ENCODE measurements at places on chromosomes 13 and 19.

DNA sequence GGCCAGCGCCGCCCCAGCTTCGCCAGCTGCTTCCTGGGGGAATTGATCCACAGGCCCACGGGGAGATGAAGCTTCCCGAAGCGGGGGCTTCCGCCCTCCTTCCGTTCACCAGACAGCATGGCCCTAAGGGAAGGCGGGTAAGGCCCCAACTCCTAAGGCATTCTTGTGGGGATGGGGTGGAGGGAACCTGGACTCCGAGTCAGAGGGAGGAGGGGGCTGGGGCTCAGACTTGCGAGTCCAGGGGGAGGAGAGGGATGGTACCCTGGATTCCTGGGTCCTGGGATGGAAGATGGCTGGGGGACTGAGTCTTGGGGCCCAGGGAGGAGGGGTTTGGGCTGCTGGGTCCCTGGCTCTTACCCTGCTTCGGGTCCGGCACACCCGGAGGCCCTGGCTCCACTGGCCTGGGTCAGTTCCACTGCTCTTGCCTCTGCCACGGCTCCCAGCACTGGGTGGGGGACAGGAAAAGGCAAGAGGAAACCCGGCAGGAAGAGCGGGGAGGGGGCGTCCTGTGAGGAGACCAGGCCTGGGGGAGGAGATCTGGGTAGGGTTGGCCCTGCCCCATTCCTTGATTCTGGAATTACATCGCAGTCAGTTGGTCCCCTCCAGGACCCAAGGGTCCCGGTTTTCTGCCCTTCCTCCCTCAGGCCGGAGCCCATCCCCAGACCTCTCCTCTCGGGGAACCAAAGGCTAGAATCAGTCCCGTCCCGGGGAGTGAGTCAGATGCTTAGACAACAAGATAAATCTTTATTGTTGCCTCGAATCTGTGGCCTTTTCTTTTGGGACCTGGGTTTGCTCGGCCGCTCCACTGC lies at the start of gene RASIP1:
RASIP1 (minus strand) TSS at position 447 of the 809 bp plus-strand sequence; CDS start at position 119, 328 bp downstream.
- no peak for DNase-seq

- no peak for DNase-seq
Measured at GRCh38 chr19:7225741-7226140, 68.5 kb downstream of the INSR start.

GRCh38 chr13:25992076-25992475 lies 59.7 kb downstream of the SHISA2 start:
- no peak for DNase-seq

- peak; percentile 35 for DNase-seq
Measured at GRCh38 chr19:42246922-42247639, 4.7 kb upstream of the GSK3A start.

GRCh38 chr19:3607303-3608078 lies 816 bp upstream of the TBXA2R start:
- no peak for DNase-seq

DNA sequence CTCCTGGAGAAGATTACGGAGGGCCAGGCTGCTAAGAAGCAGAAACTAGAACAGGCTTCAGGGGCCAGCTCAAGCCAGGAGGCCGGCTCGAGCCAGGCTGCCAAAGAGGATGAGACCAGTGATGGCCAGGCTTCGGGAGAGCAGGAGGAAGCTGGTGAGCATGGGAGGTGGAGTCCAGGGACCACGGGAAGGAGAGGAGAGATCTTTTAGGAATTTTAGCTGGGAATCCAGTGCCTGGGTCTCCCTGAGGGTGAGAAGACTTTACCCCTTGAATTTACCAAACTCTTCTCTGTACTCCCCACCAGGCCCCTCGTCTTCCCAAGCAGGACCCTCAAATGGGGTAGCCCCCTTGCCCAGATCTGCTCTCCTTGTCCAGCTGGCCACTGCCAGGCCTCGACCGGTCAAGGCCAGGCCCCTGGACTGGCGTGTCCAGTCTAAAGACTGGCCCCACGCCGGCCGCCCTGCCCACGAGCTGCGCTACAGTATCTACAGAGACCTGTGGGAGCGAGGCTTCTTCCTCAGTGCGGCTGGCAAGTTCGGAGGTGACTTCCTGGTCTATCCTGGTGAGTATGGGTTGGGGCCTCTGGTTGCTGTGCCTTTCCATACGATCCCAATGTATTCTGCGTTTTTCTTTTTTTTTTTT lies 824 bp downstream of the TSEN34 start:
- no peak for DNase-seq

DNA sequence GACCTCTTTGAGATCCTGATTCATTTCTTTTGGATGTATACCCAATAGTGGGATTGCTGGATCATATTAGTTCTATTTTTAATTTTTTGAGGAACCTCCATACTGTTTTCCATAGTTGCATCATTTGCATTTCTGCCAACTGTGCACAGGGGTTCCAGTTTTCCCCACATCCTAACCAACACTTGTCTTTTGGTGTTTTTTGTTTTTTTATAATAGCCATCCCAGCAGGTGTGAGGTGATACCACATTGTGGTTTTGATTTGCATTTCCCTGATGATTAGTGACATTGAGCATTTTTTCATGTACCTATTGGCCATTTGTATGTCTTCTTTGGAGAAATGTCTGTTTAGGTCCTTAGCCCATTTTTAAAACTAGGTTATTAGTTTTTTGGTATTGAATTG lies 18.8 kb upstream of the GPR183 start:
- DNase-seq = no peak

- peak; percentile 22 for DNase-seq
Measured at GRCh38 chr19:30387311-30388115, 15.3 kb downstream of the ZNF536 start.

GRCh38 chr19:49390929-49391359 lies 2.9 kb downstream of the KASH5 start:
- DNase-seq = no peak

- DNase-seq = peak; percentile 45
Measured at GRCh38 chr13:37869756-37870488, at the start of gene TRPC4. TRPC4 (minus strand) TSS chr13:37869772; CDS start chr13:37783333, 86,439 bp downstream.

DNA sequence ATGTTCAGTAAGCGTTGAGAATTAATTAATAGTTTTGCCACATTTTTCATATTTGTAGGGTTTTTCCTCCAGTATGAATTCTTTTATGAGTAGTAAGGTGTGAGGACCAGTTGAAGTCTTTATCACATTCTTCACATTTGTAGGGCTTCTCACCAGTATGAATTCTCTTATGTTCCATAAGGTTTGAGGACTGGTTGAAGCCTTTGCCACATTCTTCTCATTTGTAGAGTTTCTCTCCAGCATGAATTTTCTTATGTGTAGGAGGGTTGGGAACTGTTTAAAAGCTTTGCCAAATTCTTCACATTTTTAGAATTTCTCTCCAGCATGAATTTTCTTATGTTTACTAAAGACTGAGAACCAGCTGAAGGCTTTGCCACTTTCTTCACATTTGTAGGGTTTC lies 40.3 kb downstream of the ZNF208 start:
- DNase-seq = no peak
